Putamen (tissue), 1 donor: ENCODE measurements at places on chromosomes 1 and 21.

- no peak for DNase-seq
Measured at GRCh38 chr21:26188422-26188821, 17.9 kb upstream of the APP start.

- DNase-seq: no peak
Measured at GRCh38 chr1:24929398-24930259, 447 bp downstream of the RUNX3 start.

- no peak for DNase-seq
Measured at GRCh38 chr1:14739082-14739832, 140.8 kb downstream of the KAZN start.

DNA sequence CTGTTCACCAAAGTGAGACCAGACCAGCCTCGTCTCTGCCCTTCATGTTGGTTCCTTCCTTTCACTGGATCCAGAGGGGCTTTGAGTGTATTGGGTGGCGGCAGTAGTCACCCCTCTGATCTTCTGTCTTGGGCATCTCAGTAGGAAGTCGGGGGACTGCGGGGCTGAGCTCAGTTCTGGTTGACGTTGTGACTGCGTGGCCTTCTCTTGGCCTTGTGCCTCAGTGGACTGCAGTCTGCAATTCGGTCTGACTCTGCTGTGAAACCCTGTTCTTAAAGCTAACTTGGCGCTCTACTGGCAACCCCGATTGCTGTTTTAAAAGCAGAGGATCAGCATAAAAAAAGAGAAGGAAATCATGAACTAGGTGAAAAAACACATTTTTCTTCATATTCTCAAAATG is 56.7 kb downstream of the SLC37A1 start:
- no peak for DNase-seq

DNA sequence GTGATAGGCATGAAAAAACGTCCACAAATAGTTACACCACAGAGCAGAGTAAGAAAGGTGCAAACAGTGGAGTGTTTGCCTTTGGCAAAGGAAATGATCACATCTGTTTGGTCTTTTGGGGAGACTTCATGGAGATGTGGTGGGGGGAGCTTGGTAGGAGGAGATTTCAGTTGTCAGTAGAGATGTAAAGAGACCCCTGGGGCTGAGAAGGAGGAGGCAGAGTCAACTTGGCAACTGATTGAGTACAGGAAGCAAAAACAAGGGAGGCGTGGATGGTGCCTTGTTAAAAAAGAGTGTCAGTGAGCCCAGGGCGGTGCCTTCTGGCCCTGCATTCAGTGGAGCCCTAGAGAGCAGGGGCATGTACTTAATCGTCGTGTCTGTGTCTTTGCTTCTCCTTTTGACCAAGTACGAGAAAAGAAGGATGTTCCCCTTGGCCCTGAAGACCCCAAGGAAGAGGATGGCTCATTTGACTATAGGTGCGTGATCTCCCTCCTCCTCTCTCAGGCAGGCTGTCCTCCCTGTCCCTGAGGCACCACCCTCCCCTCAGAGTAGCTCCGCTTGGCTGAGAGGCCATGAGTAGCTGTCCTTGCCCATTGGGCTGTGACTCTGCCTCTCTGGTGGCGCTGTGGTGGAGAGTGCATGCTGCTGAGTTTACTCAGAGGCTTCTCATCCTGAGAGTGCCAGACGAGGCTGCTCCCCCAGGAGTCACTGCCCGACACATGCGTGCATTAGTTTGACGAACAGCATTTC is 30.4 kb upstream of the CNTN2 start:
- no peak for DNase-seq

DNA sequence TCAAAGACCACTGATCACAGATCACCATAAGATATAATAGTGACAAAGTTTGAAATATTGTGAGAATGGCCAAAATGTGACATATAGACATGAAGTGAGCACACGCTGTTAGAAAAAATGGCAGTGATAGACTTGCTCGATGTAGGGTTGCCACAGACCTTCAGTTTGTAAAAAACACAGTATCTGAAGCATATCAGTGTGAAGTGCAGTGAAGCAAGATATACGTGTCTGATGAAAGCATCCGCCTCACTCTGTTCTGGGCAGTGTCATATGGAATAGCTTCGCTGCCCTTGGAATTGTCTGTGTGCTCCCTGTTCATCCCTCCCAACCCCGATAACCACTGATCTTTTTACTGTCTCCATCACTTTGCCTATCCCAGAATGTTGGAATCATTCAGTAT is 50.7 kb downstream of the GALNT2 start:
- no peak for DNase-seq

GRCh38 chr1:209989525-209989924 is 51.5 kb downstream of the SYT14 start:
- no peak for DNase-seq

- DNase-seq: no peak
Measured at GRCh38 chr1:45887156-45887842, 83.9 kb downstream of the MAST2 start.

GRCh38 chr1:116987256-116987555 is 14.4 kb upstream of the CD101 start:
- DNase-seq: no peak
